Renal cortex interstitium (tissue), 15 donors: ENCODE measurements at places on chromosomes 6 and 20. TPM values are rescaled to one million over a fixed set of nuclear protein-coding genes. Genes with fewer than 3 reads are reported as not detected.

GRCh38 chr20:3744806-3745685 lies 12.6 kb downstream of the HSPA12B start:
- DNase-seq: no peak

GRCh38 chr6:39378960-39379425 lies 56.5 kb upstream of the KCNK16 start:
- no peak for DNase-seq

DNA sequence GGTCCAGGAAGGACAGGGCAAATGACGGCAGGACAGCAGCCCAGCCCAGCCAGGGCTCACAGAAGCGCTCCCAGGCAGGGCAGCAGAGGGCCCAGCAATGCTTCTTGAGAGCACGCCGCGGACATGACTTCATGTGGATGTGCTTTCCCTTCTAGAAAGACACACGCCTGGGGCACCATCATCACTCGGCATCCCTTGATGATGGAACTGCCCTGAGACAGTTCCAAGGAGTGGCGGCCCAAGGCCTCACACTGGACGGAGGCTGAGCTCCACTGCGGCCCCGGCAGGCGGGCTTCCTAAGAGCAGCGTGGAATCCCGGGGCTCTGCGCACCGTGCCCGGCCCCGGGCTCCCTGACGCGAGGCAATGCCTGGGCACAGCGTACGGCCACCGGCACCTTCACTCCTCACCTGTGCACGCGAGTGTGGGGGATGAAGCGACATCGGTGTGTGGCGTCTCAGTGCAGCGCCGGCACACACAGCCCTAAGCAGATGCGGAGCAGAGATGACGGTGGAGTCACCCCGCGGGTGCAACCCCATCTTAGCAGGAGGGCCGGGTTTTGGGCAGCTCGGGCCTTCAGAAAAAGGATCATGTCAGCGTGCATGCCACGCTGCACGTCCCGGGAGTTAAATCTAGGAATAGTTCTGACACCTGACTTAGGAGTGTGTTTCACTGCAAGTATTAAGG lies 86.6 kb downstream of the THBS2 start:
- DNase-seq: no peak

DNA sequence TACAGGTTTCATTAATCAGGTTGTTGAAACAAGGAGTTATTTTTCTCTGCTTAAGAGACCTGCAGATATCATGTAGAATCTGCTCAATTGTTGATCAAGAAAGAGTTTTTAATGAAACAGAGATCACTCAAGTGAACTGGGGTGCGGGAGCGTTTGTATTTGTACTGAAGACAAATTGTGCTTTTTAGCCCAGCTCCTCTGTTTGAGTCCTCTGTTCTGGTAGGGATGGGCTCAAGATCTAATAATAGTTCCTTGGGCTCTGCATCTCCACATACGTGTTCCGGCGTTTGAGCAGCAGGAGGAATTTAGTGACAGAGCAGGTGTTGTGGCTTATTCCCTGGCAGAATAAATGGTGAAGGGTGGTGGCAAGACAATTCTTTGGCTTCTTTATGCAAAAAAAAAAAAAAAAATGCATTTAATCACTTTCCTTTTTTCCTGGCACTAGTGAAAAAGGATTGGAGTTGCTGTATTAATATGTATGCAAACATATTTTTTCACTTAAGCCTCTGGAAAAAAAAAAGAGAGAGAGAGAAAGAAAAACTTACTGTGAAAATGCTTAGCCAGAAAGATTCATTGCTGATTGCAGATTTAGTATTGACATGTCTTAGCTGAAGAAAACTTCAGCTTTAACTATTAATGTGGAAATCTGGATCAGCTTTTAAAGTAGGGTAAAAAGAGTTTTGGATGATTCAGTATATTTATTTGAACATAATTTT lies 4.0 kb downstream of the CITED2 start:
- no peak for DNase-seq

GRCh38 chr6:170440437-170440836 lies 112.7 kb downstream of the PSMB1 start:
- no peak for DNase-seq

DNA sequence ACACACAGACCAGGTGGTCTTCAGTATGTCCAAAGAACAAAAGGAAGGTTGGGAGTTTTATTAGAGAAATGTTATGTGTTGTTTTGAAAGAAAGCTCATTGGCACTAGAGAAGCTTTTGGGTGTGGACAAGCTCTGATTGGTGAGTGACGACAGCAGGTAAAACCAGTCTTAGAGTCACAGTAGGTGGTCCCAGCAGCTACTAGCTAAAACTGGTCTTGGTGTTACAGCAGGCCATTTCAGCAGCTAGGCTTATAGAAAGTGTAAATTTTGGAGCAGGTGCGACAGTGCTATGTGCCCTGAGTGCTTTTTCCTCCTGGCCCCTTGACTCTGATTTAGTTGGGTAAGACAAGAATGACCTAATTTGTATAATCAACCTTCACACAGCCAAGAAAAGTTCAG lies 3.6 kb downstream of the CLDN20 start:
- no peak for DNase-seq

DNA sequence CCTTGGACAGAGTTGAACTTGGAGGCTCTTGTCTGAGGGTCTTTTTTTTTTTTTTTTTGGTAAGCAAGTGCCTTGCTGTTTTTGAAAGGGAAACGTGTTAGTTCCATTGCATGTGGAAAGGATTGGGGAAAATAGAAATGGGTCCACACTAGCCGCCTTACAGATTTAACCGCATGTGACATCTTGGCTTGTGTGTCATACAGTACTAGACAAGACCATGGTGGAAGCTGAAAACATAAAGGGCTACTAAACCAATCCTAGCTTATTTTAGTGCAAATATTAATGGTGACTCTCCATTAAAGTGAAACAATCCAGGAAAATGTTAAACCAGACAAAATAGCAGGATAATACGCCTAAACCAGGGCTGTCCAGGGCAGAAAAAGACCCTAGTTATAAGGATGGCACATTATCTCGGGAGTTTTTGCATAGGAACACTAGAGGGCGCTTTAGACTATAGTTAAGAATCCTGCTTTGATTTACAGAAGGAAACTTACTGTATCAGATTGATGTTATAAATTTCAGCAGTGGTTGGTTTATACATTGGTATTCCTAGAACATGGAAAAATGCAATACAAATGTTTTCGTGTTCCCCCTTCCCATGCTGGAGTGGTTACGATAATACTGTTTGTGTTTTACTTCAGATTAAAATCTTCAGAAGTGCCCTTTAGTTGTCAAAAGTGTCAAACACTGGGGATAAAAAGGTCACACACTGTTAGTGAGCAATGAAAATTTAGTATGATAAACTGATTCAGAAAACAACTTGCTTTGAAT lies 59.8 kb upstream of the DEK start:
- DNase-seq: peak; percentile 41

GRCh38 chr6:75317503-75318206 lies 33.1 kb upstream of the TMEM30A start:
- DNase-seq: no peak

GRCh38 chr6:48476257-48476656 lies 365.3 kb upstream of the PTCHD4 start:
- no peak for DNase-seq

- DNase-seq: no peak
These were observed 347.0 kb downstream of the RNGTT start for GRCh38 chr6:88616380-88616779.

DNA sequence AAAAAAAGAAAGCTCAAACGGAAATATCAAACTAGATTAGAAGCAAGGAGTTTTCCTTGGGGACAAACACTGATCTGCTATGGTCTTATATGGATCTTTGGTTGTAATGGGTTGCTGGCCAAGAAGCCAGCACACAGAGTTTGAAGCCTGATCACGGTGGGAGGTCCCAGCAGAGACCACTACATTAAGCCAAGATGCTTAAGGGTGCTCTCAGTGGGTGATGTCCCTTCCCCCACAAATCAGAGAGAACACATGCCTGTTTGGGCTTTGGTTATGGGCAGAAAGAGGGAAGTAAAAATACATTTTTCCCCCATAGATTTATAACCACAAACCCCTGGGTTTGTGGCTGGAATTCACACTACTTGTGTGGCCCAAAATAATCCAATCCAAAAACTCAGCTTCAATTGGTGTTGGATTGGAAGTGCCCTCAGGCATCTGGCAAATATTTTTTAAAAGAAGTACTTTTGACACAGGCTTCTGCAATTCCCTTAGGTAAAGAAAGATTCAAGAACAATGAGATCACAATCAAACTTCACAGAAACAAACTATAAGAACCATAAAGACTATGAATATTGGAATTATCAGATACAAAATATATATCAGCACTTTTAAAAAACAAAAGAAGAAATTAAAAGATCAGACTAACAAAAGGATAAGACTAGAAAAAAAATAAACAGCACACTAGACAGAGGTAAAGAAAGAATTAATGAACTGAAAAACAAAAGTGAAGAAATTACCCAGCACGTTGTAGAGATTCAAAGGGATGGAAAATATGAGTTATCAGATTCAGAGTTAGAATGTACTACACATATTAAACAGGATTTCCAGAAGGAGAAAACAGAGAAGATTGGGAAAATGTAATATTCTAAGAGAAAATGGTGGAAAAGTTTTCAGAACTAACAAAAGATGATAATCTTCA lies 44.7 kb downstream of the ESF1 start:
- no peak for DNase-seq

DNA sequence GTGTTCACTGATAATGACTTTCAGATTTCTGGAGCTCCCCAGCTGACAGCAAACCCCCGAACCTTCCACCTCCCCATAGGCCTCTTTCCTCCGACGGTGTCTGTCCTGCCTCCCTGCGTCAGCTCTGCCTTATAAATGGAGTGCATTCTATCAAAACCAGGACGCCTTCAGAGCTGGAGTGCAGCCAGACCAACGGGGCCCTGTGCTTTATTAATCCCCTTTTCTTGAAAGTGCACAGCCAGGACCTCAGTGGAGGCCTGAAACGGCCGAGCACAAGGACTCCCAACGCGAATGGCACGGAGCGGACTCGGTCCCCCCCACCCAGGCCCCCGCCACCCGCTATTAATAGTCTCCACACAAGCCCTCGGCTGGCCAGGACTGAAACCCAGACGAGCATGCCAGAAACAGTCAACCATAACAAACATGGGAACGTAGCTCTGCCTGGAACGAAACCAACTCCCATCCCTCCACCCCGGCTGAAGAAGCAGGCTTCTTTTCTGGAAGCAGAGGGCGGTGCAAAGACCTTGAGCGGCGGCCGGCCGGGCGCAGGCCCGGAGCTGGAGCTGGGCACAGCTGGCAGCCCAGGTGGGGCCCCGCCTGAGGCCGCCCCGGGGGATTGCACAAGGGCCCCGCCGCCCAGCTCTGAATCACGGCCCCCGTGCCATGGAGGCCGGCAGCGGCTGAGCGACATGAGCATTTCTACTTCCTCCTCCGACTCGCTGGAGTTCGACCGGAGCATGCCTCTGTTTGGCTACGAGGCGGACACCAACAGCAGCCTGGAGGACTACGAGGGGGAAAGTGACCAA lies 42.3 kb upstream of the NAA20 start:
- peak; percentile 52 for DNase-seq

DNA sequence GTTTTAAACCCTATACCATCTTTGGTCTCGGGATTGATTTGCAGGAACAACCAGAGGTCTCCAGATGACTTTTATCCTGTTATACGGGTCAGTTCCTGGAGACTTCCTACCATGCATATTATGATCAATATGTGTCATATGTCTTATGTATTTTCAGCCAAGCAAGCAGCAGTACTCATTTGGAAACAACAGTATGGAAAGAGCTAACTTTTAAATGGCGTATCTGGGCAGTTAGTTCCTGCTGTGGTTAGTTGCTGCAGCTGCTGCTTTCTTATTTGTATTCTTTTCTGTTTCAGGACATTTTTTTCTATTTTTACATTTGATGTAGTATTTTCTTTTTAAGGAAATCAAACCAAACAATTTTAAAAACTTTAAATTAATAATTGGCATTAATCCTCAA lies 207.5 kb downstream of the MANEA start:
- DNase-seq: no peak

DNA sequence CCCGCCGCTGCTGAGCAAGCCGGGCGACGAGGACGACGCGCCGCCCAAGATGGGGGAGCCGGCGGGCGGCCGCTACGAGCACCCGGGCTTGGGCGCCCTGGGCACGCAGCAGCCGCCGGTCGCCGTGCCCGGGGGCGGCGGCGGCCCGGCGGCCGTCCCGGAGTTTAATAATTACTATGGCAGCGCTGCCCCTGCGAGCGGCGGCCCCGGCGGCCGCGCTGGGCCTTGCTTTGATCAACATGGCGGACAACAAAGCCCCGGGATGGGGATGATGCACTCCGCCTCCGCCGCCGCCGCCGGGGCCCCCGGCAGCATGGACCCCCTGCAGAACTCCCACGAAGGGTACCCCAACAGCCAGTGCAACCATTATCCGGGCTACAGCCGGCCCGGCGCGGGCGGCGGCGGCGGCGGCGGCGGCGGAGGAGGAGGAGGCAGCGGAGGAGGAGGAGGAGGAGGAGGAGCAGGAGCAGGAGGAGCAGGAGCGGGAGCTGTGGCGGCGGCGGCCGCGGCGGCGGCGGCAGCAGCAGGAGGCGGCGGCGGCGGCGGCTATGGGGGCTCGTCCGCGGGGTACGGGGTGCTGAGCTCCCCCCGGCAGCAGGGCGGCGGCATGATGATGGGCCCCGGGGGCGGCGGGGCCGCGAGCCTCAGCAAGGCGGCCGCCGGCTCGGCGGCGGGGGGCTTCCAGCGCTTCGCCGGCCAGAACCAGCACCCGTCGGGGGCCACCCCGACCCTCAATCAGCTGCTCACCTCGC lies 1.5 kb downstream of the ARID1B start:
- DNase-seq: no peak

DNA sequence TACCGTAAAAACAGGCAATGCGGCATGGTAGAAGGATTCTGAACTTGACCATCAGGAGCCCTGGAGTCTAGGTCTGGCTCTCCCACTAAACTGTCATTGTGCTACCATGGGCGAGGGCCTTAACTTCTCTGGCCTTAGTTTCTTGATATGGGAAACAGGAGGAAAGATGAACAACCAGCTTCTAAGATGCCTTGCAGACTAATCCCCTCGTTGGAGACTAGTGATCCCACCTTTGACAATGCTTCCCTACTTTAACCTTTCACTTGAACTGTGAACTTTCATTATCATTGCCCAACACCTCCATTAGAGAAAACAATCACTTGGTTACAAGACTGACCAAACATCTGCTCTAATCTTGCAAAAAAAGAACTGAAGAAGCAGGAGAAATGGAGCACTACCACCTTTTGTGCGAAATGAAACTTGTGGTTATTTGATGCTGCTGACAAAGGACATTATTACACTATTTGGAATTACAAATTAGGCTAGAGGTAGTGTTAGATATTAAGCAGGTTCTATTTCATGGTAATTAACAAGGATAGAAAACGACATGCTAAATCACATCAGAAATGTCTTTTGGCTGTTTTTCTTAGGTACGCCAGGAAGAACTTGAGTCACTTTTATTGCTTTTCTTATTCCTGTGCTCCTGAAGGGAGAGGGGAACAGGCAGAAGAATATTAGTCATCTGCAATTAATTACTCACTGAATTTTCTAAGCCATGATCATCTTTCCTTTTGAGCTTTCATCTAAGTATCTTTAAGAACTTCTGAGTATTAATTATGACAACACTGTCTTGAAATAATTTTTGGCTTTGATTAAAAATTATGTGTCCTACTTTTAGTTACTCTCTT lies 39.1 kb upstream of the ARHGAP18 start:
- DNase-seq: no peak

GRCh38 chr6:133236932-133237331 lies 4.2 kb upstream of the EYA4 start:
- no peak for DNase-seq

The SIRPB1 gene
- 1.5 TPM for polyA plus RNA-seq

The ZNF334 gene
- polyA plus RNA-seq: 44.9 TPM

The EDN3 gene
- polyA plus RNA-seq: 5.1 TPM

The LKAAEAR1 gene
- polyA plus RNA-seq: 0.40 TPM
